ENCODE measurements at places on chromosomes 6 and 20.

GRCh38 chr20:52124821-52125220 lies 66.8 kb downstream of the ZFP64 start:
- no peak for DNase-seq

- no peak for DNase-seq
Measured at GRCh38 chr6:70538376-70538775, 28.4 kb upstream of the SDHAF4 start.

DNA sequence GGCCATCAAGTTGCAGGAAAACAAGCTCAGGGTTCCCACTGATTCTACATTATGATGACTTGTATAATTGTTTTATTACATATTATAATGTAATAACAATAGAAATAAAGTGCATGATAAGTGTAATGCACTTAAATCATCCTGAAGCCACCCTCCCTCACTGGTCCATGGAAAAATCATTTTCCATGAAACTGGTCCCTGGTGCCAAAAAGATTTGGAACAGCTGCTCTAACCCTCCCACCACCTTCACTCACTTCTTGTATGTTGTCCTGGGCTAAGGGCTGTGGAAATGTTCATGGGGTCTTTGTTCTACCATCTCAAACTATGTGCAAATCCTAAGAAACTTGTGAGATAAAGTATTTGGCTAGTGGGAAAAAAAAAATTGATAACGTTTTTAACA lies 133.8 kb downstream of the LRRC1 start:
- DNase-seq, result no peak

DNA sequence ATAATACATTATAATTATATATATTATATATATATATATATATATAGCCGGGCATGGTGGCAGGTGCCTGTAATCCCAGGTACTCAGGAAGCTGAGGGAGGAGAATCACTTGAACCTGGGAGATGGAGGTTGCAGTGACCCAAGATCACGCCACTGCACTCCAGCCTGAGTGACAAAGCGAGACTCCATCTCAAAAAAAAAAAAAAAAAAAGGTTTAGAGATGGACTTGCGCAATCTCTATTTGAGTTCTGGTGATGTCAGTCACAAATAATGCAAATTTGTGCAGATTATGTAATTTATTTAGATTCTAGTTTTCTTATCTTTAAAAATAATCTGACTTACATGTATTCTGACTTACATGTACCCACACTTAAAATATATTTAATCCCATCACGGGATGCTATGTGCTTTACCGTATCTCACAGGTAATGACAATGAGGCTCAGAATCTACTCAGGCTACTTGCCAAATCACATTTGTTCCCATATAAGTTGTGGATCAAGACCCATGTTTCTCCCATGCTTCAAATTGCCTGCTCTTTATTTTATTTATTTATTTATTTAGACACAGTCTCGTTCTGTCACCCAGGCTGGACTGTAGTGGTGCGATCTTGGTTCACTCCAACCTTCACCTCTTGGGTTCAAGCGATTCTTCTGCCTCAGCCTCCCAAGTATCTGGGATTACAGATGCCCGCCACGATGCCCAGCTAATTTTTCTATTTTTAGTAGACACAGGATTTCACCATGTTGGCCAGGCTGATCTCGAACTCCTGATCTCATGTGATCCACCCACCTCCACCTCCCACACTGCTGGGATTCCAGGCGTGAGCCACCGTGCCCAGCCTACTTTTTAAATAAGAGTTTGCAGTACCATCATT lies 7.6 kb upstream of the UST start:
- no peak for DNase-seq

DNA sequence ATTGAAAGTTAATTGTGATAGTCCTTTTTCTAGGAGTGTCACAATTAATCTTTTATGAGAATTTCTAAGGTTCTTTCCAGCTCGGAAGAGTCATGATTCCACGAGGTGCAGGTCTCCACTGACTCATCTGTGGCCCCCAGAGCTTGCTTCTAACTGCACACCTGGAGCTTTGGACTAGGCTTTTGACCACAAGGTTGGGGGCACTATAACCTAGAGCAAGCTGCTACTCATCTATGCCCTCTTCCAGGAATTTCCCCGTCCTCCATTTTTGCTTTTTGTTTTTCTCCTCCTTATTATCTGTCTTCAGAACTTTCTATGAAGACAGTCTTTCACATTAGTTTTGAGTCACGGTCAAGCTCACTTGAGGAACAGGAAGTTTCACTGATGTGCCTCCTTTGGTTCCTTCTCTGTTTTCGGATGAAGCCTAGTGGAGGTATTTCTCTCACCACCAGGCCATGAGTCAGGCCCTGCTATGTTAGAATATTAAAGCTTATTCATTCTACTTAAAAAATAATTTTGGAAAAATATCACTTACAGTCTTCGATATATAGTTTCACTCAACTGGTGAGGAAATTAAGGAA lies 119.2 kb upstream of the INSM1 start:
- DNase-seq, result no peak

DNA sequence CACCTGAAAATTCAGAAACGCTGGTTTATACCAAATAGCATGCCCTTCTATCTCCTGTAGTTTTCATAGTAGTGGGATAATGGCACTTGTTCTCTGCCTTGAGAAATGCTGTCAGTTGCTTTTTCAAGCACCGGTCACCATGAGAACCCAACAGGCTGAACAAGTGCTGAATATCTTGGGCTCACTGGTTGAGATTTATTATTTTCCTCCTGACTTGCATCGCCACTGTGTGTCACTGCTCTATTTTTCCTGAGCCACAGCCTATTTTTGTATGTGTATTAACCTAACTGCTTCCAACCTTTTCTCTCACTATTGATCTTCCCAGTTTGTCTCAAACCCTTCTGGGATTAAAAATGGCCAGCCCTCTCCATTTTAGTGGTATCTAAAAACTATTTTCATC lies 71.9 kb downstream of the OPN5 start:
- DNase-seq, result no peak

DNA sequence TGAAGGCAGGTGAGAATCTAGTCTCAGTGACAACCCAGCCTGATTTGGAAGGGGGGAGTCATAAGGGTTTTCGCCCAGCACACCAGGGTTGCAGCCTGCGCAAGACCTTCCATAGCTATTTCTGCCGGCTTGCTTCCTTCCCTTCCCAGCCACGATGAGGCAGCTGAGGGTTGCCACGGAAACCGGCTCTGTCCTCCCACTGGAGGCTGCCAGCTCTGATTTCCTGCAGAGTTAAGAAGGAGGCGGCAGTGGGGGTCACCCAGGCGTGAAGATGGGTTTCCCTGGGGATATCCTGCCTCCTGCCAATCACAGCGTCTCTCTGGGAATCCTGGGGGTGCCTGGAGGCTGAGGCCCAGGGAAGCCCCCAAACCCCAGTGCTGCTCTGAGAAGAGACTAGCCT lies 23.1 kb upstream of the KCNB1 start:
- no peak for DNase-seq

DNA sequence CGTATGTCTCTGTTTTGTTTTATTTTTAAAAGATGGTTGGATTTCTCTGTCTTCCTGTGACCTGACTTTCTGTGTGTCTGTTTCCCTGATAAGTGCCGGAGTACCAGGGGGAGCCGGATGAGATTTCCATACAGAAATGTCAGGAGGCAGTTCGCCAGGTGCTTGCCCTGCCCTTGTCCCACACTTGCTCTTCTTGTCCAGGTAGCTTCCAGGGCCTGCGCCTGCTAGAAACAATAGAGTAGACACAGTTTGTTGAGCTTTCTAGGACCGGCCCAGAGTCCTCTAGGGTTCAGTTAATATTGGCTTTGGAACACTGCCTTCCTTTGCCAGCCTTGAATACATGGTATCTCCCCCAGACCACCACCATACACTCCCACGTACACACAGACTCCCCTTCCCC lies 3.9 kb downstream of the ITPA start:
- DNase-seq, result no peak

DNA sequence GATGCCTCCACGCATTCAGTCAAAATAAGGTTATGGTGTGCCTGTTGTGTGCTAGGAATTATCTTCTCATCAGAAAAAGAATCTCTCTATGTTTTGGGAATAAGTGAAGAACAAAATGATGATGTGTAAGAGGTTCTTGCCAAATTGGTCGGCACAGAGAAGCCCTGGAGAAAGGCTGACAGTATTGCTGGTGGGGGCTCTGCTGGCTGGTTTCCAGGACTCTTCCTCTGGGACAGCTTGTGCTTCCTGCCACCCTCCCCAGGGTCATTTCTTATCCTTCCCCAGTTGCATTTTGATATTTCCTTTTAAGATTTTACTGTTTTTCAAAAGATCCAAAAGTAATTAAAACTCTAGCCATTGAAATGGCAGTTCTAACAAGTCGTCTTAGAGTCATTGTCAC lies 22.1 kb downstream of the CST4 start:
- no peak for DNase-seq

DNA sequence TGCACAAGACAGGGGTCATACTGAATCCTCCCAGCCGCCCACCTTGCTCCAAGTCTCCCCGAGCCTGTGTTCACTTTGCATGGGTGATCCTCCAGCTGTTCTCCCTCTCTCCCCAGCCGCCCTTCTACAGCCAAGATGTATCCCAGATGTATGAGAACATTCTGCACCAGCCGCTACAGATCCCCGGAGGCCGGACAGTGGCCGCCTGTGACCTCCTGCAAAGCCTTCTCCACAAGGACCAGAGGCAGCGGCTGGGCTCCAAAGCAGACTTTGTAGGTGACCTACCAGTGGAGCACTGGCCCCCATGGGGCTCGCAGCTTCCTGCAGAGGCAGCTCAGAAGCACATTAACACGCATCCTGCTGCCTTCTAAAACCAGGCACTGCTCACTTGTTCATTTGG lies 14.6 kb upstream of the IFT52 start:
- DNase-seq, result no peak

Data from LoVo (cell line).